Choroid plexus epithelial cell (primary cell): ENCODE measurements at places on chromosomes 12 and 14.

- DNase-seq: no peak
These were observed 95.0 kb downstream of the RFLNA start for GRCh38 chr12:124389725-124390441.

DNA sequence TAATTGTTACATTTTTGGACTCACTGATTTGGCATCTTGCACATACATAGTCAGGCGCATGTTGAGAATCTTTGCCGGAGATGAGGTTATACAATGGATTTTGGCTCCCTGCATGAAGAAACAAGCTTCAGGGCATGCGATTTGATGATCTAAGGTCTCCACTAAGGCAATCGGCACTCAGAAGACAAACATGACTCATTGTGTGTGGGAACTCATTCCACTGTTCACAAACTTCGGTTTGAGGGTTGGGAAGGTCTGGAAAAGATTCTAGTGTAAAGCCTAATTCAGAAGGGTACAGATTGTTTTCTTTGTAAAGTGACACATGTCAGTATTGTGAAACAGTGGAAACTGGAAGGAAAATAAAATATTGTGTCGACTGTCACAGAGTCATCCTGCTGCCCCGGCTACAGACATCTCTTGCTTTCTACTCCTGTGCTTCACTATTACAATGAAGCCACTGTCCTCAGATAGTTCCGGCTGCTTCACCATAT lies 192.6 kb upstream of the HMGA2 start:
- peak; percentile 99 for DNase-seq

DNA sequence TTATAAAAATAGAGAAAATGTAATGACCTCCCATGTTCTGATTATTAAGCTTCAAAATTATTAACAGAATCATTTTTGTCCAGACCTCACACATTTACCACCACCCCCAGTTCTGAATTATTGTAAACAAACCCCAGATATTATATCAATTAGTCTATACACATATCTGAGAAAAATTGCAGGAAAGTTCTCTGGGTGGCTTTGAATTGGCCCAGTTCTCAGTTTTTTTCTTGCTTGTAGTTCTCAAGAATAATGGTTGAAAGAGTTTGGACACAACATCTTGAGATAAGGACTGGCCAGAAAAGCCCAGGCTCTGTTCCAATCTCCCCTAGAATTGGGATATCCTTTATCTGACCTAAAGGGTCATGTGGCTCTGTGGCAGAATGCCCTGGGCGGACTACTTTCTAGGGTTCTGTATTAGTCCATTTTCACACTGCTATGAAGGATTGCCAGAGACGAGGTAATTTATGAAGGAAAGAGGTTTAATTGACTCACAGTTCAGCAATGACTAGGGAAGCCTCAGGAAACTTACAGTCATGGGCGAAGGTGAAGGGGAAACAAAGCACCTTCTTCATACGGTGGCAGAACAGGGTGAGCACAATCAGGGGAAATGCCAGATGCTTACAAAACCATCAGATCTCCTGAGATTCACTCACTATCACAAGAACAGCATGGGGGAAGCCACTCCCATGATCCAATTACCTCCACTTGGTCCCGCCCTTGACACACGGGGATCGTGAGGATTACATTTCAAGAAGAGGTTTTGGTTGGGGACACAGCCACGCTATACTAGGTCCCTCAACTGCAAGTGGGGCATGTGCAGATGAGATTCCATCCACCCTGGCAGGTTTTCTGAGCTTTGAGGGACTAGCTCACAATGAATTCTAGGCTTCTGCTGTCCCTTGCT lies 1504.6 kb upstream of the FLRT2 start:
- DNase-seq: no peak

- DNase-seq: peak; percentile 77
These were observed 158.4 kb downstream of the KLHL28 start for GRCh38 chr14:44803239-44803905.

GRCh38 chr14:49969961-49970360 lies 77.1 kb downstream of the ARF6 start:
- no peak for DNase-seq

DNA sequence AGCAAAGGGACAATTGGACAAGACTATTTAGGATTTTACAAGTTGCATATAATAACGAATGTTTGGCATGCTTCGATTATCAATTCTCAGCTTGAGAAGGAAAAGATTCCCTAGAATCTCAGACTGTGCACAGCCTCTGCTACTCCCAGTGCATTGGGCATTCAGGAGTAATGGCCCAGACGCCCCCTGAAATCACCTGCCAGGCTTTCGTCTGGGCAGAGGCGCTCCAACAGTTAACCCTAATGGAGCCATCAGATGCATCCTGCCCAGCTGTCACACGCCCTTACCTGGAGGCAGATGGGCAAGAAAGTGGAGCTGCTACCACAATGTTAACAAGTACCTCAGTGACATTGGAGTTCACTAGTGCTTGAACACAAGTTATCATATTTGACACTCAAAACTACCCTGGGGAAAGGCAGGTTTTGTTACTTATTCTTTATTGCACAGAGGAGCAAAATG lies 927 bp upstream of the LRP6 start:
- no peak for DNase-seq

DNA sequence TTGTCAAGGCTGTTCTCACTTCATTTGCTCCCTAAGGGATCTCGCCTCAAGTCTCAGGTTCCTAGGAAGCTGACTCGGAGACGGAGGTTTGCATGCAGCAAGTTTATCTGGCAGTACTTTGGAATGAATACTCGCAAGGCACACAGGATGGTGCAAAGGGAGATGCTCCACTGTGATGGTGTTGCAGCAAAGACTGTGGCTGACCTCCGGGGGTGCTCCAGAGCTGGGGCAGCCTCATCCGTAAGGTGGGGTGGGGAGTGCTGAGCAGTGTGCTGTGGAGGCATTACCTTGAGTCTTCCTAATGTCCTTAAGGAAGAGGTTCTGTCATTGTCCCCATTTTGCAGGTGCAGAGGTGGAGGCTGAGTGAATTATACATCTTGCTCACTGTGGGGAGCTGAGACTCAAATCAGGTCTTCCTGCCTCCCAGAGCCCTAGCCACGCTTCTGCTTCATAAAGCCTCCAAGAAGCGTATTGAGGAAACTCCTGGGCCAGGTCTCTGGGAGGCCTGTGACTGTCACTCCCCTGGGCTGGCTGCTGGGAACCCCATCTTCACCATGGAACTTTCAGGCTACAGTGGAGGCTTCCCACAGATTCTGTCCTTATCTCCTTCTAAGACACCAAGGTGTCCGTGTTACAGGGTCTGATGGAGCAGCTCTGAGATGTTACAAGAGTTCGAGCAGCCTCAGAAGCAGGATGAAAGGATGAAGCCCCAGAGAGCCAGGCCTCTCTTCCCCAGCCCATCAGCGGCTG lies 39.5 kb downstream of the GALNT16 start:
- no peak for DNase-seq

- DNase-seq: no peak
These were observed 35.1 kb downstream of the SCYL2 start for GRCh38 chr12:100302081-100302480.

- no peak for DNase-seq
These were observed 249.1 kb downstream of the AKAP6 start for GRCh38 chr14:32578181-32578580.

DNA sequence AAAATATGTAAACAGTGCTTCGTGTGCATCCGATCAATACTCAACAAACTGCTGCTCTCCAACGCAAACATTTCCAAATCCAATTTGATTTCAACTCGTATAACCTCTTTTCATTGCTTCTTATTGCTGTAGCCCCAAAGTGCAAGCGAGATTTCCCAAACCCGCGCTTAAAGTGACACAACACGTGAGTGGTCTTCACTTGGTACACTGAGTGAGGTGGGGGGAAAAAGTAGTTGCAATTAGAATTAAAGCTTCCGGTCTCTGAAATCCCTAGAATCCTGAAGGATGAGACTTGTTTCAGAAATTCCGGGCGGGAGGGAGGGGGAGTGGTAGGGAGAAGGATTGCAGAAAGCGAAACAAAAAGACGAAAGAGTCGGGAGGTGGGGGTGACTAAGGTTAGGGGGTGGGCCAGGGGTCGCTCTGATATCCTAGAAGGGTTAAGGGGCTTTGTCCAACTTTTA lies 387.5 kb downstream of the BCAT1 start:
- peak; percentile 45 for DNase-seq

- no peak for DNase-seq
These were observed 1.6 kb upstream of the CHD4 start for GRCh38 chr12:6608592-6609281.

- peak; percentile 68 for DNase-seq
These were observed 193.6 kb upstream of the FAR2 start for GRCh38 chr12:28955491-28955890.

GRCh38 chr14:77145975-77146740 lies 4.6 kb upstream of the ZDHHC22 start:
- no peak for DNase-seq

DNA sequence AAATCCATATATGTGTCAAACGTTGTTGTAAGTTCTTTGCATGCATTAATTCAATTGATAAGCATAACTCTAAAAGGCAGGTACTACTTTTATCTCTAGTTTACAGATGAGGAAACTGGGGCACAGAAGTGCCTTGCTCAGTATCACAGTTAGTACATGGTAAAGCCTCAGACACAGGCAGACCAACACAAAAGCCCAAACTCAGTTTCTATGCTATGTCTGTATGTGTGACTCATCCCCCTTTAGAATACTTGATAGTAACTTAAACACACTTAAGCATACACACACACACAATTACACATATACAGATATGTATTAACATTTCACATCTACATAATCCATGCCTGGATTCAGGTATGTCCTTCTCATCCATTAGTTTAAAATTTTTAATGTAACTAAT lies 88.0 kb downstream of the EPS8 start:
- peak; percentile 65 for DNase-seq

- DNase-seq: no peak
These were observed 61.0 kb downstream of the DIO2 start for GRCh38 chr14:80150301-80150700.

GRCh38 chr14:72613975-72614319 lies 280.0 kb downstream of the DPF3 start:
- no peak for DNase-seq

- no peak for DNase-seq
These were observed 194.4 kb upstream of the CCDC196 start for GRCh38 chr14:66291756-66292155.

- DNase-seq: no peak
These were observed 138.8 kb downstream of the DAD1 start for GRCh38 chr14:22450266-22450665.

- DNase-seq: no peak
These were observed 222.2 kb downstream of the ERC1 start for GRCh38 chr12:1213205-1213604.
